Sigmoid colon (tissue), 7 donors: ENCODE measurements at places on chromosomes 13 and 19.

DNA sequence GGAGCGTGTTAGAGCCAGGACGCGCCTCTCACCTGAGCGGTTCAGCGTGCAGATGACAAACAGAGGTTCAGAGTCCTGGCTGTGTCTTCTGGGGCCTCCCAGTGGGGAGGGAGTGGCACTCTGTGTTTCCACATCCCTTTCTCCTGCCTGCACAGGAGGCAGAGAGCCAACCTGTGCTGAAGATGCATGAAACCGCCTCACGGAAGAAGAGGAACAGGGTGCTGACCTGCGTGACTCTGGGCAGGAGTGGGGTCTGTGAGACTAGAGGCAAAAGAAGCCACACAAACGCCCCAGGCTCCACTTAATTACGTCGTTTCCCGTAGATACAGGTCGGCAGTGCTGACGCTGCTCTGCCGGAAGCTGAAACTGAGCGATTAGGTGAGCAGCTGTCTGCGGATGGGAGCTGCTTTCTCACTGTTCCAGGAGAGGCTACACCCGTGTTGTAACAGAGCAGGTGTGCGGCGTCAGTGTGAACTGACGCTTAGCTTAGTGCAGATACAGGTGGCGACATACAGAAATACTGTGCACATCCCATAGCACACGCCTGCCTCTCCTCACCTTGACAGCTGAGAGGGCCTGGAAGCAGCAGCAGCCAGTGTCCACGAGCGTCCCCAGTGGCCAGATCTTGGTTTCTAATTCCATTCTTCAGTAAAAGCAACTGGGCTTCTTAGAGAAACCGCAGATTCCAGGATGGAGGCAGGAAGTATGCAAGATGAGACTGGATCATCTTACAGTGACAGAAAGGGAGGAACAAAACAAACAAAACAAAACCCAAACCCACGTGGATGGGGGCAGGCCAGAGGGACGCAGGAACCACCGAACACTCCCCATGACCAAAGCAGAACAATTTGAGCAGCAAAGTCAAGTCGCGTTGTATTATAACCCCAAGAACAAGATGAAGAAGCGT is 37.7 kb upstream of the MCF2L start:
- DNase-seq, result peak; percentile 47

DNA sequence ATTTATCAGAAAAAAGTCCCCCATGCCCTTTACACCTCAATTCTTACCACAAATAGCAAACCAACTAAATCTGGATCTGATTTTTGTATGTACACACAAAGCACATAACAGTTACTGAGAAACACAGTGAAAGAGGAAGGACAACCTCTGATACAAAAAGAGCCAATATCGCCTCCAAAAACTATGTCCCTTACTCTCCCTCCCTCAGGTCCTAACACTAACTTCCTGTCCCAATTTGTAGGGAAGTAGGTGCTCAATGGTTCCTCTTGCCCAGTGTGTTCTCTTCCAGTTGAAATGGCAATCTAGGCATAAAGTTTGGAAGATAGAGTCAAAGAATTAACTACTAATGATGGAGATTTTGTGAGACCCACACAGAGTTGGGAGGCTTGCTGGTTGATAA is 15.8 kb upstream of the FPR3 start:
- DNase-seq, result no peak

DNA sequence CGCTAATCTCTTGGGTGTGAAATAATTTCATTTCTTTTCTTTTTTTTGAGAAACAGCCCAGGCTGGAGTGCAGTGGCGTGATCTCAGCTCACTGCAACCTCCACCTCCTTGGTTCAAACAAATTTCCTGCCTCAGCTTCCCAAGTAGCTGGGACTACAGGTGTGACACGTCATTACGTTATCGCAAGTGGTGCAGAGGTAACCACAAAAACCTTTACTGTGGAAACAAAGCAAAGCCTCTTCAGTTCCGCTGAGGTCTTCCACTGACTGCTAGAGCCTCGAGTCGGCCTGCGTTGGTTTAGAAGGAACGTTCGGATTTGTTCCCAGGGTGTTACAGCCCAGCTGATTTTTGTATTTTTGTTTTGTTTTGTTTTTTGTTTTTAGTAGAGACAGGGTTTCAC is 2.0 kb upstream of the ZNF784 start:
- DNase-seq, result no peak

DNA sequence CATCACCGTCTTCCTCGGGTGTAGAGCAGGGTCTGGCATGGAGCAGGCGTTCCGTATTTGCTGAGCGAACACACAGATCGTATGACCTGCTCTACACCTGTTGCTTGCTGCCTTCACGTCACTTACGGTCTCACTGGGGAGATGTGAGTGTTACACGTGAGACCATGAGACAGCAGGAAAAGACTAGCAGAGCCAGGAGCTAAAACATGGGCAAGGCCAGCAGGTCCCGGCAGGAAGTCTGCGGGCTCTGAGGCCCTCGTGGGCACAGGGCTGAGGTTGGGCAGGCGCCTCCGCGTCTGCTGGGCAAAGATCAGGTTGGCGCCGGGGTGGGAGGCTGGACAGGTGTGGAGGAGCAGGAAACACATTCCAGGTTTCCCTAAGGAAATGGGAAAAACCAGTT is 19.7 kb upstream of the GTF3A start:
- DNase-seq, result no peak

DNA sequence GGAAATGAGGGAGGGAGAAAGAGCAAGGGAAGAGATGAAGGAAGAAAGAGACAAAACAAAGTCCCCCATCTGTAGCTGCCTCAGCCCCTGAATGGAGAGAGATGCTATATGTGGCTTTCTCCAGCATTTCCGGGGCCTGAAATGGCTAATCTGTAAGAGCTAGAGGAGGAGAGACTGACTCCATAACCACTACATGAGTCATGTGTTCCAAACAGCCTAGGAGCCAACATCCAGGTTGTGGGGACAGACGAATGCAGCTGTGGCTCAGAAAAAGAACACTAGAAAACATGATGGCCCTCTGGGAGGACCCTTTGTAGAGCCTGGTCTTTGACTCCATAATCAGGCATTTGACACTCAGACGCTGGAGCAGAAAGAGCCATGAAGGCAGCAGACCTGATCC is 292.0 kb upstream of the ZNF507 start:
- no peak for DNase-seq

GRCh38 chr13:31968473-31968872 is 63.1 kb upstream of the FRY start:
- no peak for DNase-seq

DNA sequence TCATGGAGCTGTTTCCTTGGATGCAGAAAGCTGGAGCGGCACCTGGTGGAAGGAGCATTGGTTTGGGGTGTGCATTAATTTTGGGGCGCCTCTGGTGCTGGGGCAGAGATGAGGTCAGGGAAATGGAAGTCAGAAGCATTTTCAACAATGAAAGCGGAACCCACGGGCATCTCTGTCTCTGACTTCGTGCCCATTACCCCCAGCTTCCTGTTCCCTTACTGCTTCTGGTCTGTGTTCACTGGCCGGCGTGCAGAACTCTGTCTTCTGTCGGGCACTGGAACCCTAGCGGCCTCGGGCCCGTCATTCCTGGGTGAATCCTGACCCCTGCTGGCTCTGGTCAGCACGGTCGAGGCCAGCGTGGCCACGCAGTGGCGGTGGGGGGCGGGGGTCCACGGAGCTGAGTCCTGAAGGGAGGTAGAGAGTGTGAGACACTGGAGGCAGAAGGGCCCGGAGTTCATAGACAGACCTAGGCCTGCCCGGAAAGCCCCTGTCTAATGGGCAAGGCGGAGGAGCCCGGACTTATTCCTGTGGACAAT is 7.9 kb upstream of the LINGO3 start:
- peak; percentile 85 for DNase-seq
